Stimulated activated CD4-positive, alpha-beta T cell treated with anti-CD3 and anti-CD28 coated beads, Interleukin-4, amount 100 ng/mL, for 1 hour (primary cell): ENCODE measurements at places on chromosomes 4 and X.
A peak's percentile ranks its signal among the peaks of the same experiment; 100 is the strongest.

DNA sequence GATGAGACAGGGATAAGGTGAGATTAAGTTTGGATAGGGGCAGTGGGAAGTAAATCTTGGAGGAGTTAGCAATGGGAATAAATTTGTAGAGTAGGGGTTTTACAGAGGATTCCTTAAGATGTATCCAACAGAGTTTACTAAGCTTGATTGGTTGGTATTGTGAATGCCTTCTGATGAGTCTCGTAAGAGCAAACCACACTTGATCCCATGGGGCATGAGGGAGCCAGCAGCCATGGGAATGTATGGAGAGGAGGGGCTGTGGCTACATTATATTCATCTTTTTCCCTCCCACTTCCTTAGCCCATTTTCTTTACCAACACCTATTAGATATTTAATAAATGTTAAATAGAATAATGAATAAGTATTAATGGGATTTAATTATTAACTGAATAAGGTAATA, 126.6 kb upstream of the NDST3 start:
- no peak for DNase-seq

DNA sequence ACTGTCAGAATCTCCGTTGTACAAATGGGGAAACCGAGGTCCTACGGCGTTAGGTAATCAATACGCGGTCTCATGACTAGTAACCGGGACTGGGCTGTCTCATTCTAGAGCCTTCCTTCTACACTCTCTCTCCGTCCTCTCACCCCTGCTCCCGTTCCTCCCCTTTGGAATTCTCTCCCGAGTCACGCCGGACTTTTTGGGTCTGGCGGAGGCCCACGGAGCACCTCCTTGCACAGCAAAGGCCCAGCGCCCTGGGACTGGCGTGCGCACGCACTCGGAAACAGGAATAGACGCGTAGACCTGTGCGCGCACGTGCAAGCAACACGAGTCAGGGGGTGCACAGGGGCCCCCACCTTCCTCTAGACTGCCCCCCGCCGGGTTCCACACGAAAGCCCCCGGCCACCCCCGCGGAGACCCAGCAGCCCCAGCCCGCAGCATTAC, 361 bp downstream of the QDPR start:
- peak; percentile 68 for DNase-seq

GRCh38 chrX:68121371-68121770, 311.9 kb downstream of the OPHN1 start:
- DNase-seq: no peak

DNA sequence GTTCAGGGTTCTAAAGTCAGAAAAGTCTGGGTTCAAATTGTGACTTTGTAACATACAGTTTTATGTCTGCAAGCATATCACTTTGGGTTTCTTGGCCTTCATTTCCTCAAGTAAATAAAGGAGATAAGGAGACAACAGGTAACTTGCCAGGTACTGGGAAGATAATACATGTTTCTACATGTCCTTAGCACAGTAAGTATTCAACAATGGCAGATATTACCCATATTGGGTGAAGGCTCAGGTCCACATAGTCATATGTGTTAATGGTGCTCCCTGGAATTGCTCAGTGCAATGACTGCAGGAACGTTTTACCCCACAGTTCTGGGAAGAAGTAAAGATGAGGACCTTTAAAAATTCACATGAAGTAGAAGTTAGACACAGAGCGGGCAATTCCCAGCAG, 35.8 kb upstream of the GAB1 start:
- no peak for DNase-seq

DNA sequence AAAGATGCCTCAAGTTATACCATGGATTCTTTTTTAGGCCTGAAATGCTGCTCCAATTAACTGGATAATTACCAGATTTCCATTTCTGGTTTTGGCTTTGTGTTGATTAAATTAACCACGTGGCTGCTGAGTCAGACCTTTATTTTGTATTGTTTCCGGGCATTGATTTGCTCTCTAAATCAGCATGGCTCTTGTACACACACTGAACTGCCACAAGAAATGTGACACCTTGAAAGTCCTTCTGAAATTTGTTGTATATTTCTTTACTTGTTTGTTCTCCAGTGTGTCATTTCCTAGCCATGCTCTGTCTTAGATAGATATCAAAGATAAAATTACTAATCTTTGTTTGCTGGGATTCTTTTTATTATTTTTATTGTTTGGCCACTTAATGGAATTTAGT, 11.7 kb downstream of the MTTP start:
- no peak for DNase-seq

GRCh38 chr4:65391814-65392213, 278.5 kb downstream of the EPHA5 start:
- no peak for DNase-seq

DNA sequence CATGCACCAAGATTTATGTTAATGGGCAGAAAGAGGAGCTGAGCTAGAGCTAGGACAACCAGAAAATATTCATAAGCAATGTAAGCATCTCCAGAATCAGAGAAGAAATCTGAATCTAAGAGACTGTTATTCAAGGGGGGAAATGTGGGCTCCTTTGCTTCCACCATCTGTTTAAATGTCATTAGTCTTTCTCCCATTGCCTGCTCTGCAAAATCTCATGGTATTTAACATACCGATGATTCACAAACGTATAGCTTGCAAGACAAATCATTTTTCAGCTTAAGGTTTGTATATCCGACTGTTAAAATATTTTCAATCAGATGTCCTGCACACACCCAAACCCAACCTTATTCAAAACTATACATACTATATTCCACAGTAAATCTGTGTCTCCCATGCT, 133.4 kb upstream of the TACR3 start:
- DNase-seq: no peak

GRCh38 chr4:169136796-169137557, 126.9 kb upstream of the CBR4 start:
- DNase-seq: no peak

GRCh38 chr4:145498430-145498829, 16.8 kb downstream of the SMAD1 start:
- DNase-seq: no peak

DNA sequence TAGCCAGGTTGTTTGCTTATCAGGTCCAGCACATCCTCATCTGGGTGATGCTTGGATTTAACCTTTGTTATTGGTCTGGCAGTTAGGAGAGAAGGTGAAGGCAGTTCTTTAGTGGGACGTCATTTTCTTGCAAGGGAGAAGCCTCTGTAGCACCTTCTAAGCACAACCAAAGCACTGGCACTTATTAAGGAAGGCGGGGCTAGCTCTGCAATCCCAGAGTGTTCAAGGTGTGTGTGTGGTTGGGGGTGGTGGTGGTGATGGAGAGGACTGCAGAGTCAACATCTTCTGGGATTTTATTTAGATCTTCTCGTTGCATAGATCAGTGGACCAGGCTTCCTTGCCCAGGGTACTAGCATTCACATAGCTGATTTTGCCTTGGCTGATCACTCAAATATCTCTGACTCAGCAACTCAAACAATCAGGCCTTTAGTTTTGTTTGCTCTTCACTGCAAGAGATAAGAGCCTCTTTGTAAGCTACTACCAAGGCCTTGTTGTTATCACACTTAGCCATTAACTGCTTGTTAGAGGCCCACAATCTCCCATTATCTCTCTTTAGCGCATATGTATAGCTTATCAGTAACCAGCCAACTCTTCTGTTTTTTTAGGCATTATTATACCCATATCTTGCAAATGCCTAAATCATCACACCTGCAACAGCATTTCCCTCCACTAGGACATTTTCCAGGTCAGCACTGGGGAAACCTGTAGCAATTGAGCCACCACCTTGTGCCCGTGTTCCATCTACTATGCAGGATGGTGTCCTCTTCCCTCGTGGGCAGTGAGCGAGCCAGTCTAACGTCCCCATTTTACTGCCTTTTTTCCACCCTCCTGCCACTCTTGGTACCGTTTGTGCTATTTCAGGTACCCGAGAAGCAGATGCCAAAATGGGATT, 36.5 kb upstream of the LINC00632 start:
- no peak for DNase-seq

GRCh38 chrX:96170626-96171025, 514.0 kb upstream of the DIAPH2 start:
- no peak for DNase-seq

DNA sequence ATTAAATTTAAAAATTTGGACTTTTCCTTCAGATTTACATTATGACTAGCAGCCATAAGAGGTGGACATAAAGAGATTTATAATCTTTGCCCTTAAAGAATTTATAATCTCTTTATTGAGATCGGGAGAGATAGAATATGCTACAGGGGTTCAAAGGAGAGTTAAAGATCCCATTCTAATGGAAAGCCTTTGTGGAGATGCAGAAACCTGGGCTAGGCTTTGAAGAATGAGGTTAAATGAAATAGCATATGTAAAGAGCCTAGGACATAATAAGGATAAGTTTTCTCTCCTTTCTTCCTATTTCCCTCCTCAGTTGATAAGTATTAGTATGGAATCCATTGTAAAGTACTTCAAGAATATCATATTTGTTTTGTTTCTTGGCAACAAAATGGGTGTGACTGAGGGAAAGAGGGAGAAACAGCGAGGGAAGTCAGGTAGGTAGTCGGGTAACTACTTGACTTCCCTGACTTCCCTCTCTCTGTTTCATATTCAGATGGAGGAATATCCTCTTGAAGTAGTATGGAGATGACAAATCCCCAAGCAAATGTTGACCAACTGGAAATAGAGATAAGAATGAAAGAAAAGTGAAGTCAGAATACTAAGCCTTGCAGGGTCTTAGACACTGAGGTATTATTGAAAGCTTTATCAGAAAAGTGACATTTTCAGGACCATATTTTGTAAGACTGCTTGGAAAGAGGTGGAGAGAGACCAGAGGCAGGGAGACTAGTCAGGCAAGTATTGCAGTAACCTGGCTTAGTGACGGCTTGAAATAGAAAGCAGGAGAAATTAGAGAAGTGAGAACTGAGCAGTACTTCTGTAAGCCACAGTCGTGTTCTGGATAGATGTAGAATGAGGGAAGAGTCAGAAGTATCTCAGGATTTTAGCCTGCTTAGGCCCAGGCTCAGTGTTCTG, 82.9 kb downstream of the PDLIM5 start:
- no peak for DNase-seq

- DNase-seq: no peak
Observed at GRCh38 chr4:89616382-89616781, 220.6 kb downstream of the SNCA start.

DNA sequence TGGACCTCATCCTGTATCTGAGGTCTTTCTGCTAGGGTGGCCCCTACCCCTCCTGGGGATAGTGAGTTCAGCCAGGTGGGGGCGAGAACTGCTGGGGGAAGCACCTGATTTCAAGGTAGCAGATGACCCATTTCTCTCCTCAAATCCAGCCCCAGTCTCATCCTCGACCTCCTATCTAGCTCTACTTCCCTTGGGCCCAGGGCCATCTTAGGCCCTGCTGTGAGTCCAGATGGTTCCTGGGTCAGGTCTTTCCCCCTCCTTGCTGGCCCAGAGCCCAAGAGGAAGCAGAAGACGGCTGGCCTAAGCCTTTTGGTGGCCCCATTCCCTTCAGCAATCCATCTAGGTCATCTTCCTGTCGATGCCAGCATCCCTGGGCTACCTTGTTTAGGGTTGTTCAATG, 3.3 kb downstream of the CDK16 start:
- DNase-seq: no peak

DNA sequence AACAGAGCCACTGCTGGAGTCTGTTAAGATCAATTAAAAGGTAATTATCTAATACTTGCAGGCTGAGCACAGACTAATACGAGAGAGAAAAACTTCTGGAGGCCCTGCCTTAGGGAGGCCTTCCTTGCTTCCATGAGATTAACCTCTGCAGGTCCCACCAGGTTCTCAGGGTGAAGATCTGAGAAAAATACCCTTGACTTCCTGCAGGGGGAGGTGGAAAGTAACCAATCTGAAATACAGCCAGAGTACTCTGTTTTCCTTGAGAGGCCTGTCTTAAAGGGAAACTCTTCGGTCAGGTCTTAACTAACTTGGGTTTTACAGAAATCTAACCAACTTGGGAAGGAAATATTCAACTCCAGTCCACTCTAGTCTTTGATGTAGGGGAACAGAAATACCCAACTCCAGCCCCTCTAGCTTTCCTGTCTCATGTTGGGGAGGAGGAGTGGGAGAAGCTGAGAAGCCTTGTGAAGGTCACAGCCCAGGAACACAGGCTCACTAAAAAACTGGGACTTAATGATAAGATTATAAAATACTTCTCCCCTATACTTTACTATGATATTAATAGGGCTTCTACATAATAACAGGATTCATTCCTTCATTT, 77.1 kb downstream of the TBCK start:
- DNase-seq: no peak

DNA sequence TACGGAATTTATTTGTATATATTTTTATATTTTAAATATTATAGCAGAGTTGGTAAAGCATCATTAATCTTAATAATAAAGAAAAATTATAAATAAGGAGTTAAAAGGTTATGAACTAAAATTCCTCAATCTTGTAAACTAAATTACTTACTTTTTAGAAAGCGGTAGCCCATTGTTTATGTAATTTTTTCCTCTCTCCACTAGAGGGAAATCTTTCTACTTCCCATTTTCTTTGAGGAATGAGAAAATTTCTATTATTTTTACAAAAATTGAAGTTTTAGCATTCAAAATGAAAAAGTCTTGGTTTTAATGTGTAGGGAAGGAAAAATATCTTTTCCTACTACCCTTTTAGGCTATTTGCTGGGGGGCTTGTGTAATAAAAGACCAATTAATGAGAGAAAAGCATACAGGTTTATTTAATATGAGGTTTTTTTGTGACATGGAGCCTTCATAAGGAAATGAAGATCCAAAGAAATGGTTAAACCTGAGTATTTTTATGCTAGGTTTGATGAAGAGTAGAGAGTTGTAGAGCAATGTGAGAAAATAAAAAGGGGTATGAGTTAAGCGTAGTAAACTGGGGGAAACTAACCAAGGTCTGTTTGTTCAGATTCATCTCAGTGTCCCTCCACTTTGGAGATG, 68.7 kb upstream of the ADAD1 start:
- no peak for DNase-seq

- no peak for DNase-seq
Observed at GRCh38 chrX:45889471-45889870, 655.8 kb downstream of the ZNF674 start.

DNA sequence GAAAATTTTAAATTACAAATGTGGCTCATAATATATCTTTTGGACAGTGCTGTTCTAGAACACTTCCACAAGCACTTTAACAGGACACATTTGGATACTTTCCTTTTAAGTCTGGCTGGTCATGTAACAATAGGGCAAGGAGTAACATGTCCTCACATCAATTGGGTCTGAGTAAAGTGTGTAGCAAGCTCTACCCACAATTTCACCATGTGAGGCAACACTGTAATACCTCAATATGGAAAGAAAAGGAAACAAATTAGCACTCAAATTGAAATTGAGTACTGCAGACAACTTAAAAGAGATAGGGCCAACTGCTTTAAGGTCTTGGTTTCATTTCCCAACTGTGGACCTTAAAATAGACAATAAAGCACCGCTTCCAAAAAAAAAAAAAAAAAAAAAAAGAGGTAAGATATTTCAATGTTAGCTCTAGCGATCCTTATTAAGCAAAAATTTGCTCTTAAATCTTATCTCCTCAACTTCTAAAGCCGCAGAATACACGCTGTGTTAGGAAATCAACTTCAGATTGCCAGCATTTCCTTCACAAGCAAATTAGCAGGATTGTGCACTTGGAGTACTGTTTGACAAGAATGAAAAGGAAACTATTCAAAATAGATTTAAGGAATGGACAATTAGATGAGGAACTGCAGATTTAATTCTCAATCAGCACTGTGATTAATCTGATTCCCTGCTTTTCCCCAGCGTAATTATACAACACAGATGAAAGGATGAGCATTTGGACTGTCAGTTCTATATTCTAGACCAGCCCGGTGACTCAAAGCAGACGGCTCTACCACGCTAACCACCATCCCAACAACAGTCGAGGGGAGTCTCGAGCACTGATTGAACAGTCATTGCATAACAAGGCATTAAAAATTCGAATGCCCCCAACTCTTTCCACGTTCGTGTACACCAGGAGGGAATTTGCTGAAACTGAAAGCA, 1.6 kb downstream of the CASK start:
- DNase-seq: peak; percentile 10
